ENCODE measurements at places on chromosomes 16 and 17. TPM values are rescaled to one million over a fixed set of nuclear protein-coding genes. Genes with fewer than 3 reads are reported as not detected.

DNA sequence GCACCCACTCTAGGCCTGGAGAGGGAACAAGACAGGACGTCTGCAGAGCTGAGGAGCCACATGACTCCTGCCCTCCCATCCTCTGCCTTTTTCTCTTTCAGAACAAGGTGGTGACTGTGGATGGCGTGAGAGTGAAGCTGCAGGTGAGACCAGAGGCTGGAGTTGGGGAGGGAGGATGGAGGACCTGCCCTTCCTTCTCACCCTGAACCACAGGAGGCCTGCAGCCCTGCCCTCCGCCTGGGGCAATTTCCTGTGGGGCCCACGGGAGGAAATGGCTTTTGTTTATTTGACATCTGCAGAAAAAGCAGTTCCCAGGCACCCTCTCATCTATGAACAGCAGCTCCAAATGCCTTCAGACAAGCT is 5.1 kb downstream of the RAB37 start:
- DNase-seq, result no peak

GRCh38 chr16:85402910-85403692 is 210.0 kb upstream of the GSE1 start:
- DNase-seq, result no peak

GRCh38 chr17:8913879-8914278 is 46.4 kb upstream of the PIK3R6 start:
- no peak for DNase-seq

GRCh38 chr16:88882358-88883030 is 16.0 kb upstream of the PABPN1L start:
- DNase-seq, result no peak

DNA sequence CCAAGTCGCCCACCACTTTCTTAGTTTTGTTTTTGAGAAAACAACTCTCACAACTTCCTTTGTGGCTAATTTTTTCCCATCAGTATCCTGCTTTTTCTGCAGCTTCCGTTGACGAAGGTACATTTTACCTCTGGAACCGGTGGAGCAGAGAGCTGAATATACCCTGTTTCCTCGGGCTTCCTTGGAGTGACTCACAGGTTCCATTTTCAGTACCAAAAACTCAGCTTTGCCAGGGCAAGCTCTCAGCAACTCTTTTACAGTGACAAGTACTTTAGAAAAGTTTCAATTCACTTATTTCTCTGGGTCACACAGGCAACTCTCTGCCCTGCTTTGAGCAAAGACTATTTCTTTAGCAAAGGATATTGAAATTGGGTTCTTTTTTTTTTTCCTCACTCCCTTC is 318.9 kb downstream of the SNX29 start:
- no peak for DNase-seq

- no peak for DNase-seq
Measured at GRCh38 chr17:40092581-40092980, 7.8 kb downstream of the NR1D1 start.

DNA sequence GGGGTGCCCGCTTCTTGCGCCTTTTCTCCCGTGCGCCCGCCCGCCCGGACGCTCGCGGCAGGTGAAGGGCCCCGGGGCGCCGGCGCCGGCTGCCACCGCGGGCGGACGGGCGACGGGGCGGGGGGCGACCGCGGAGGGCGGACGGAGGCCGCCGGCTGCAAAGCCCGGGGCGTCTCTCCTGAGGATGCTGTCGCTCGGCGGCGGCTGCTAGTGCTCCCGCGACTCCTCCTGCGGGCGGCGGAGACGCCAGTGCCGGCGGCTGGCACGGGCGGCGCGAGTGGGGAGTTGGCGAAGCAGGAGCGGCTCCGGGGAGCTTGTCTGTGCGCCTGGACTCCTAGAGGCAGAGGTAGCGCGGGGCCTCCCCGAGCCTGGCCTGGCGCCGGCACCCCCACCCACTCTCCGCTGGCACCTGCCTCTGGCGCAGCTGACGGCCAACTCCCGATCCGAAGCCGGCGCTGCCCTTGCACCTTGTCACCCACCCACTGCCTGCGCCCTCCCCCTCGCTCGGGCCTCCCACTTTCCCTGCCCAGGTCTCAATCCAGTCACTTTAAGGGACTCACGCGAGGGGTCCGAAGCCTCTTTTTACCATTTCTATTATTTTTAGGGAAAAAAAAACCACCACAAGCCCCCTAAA is at the start of gene FAM20A:
FAM20A (minus strand) TSS at position 437 of the 634 bp plus-strand sequence. CDS start 701 bp downstream, outside the sequence.
- DNase-seq, result no peak

GRCh38 chr16:66254751-66255150 is 111.7 kb upstream of the CDH5 start:
- DNase-seq, result no peak

DNA sequence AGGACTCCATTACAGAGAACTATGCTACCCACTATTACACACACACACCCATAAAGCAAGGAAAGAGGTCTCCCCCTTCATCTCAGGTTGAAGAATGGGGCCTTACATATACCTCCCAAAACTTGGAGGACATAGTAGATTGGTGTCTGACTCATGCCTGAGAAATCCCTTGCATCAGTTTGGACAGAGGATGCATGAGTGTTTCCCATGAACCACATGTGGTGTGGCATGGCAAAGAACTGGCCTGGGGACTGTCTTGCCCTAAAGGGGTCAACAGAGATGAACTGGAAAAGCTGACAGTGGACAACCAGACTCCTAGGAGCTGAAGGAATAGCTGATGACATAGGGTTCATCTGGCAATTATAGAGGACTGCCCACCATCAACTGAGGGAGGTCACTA is 54.0 kb downstream of the DYNLRB2 start:
- DNase-seq, result no peak

GRCh38 chr17:8153957-8154607 is 1.9 kb upstream of the PER1 start:
- peak; percentile 100 for DNase-seq

DNA sequence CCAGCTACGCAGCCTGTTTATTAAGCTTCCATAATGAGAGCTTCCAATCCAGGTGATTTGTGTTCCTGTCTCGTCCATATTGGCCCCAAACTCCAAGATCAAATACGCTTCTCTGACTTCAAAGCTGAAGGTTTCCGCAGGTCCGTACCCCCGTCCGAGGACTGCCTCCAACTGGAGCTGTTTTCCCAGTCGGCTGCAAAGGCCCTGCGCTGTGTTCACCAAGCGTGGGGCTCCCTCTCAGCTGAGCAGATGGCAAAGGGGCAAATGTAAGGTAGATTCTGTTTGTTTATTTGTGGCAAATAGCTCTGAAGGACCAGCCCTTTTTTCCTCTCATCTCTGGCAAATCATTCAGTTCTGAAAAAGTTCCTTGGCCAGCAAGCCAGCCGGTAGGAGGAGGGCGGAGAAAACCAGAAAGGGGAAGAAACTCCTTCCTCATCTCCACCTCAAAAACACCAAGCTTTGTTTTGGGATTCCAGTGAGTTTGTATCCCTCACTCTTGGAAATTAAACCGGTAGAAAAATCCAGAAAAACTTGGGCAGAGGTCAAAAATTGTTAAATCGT is 35.2 kb downstream of the NXN start:
- no peak for DNase-seq

DNA sequence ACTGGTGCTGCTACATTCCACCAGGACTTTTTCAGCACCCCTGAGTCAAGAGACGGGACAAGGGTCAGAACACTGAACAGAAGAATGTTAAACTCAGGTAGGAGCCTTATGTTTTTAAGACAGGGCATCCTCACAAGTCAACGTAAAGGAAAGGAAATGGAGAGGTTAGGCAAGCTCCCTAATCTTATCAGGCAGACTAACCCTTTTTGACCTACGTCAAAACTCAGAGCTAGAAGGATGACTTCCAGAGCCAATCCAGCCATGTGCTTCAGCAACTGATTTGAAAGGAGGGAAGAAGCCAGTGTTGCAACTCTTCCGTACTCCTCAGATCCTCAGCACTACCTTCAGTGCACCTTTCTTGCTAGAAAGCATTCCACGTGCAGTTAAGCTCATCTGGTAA is 46.8 kb downstream of the REXO5 start:
- no peak for DNase-seq

DNA sequence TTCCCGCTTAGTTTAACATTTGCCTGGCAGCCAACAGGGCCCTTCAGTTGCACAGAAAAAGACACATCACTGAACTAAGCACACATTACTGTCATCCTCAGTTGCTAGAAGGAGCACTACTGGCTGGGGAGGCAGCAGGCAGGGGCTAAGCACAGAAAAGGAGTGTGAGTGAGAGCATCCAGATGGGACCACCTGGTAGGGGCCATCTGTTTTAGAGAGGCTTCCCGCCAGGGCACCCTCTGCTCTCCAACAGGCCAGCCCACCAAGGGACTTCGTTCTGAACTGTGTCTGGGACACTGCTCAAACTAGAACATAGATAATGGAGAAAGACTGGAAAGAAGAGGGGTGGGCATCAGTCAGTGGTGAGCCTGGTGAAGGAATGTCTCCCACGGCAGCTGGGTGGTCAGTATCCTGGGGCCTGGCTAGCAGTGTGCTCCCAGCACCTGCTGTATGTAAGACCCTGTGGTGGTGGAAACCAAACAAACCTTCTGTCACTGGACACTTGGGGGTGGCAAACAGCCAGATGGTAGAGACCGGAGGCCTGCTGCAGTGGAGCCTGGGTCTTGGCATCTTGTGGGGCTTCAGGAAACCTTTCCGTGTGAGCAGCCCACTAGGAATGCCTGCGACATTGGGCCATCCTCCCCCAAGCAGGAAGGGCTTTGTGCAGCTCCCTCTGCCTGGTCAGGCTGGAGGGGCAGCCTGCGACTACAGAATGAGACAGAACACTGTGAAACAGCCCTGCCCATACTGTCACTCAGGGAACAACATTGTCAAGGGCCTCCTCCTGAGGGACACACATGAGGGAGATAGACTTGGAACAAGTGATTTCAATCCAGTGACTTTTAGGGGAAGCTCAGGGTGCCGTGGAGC is 12.8 kb upstream of the RANGRF start:
- DNase-seq, result no peak

GRCh38 chr16:56825826-56826225 is 39.2 kb upstream of the SLC12A3 start:
- DNase-seq, result no peak

- DNase-seq, result no peak
Measured at GRCh38 chr17:82332669-82333278, 792 bp downstream of the SECTM1 start.

- DNase-seq, result no peak
Measured at GRCh38 chr16:48029768-48030167, 126.0 kb downstream of the ABCC12 start.

DOC2A gene
- 3.0 TPM for total RNA-seq

DNAI2 gene
- total RNA-seq, result 4.3 TPM

GSDMA gene
- total RNA-seq, result not detected

SDK2 gene
- total RNA-seq, result 16.5 TPM
